KBM-7 (cell line): ENCODE measurements at places on chromosomes 3 and 15.

- DNase-seq = no peak
These were observed 396.7 kb downstream of the FOXP1 start for GRCh38 chr3:71186801-71187200.

GRCh38 chr3:132445817-132446216 is 28.5 kb downstream of the DNAJC13 start:
- DNase-seq = no peak

DNA sequence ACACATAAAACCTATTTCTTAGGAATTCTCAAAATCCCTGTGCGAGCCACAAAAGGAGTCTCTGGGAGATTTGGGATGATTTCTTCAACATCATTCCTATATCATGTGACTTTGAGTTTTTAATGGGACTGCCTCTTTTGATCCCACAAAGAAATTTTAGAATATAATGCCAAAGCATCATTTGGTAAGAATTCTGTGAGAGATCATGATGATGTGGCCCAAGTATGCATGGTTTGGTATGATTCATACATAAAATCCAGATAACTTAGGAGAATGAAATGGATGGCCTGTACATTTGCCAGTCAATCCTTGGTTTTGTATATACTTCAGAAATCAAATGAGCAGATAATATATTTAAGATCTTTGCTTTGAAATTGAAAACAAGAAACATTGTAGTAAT is 61.3 kb downstream of the UBE2E2 start:
- DNase-seq = no peak

DNA sequence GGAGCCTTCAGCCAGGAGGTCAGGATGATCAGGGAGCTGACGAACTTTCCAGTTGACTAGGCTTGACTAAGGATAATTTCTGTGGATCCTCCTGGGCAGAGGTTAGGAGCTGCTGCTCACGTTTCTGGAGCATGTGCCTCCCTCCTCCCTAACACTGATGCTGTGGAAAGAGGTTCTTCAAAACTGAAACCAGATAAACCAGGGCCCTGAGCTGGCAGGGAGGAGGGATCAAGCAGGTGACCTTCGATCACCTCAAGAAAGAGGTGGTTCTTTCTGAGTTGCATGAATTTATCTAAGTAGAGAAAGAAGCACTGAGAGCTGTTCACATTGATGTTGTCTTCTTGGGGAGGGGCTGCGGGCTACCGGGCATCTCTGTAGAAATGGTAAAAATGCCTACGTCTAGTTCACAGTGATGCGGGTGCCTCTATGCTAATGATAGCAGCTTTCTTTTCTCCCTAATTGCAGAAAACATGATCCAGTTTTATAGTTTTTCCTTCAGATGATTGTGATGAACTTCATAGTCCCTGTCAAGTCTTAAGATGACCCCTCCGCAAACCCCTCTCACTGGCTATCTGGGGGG is 332.7 kb upstream of the LRRFIP2 start:
- no peak for DNase-seq

GRCh38 chr3:189779166-189779565 is 148.0 kb downstream of the TP63 start:
- no peak for DNase-seq

DNA sequence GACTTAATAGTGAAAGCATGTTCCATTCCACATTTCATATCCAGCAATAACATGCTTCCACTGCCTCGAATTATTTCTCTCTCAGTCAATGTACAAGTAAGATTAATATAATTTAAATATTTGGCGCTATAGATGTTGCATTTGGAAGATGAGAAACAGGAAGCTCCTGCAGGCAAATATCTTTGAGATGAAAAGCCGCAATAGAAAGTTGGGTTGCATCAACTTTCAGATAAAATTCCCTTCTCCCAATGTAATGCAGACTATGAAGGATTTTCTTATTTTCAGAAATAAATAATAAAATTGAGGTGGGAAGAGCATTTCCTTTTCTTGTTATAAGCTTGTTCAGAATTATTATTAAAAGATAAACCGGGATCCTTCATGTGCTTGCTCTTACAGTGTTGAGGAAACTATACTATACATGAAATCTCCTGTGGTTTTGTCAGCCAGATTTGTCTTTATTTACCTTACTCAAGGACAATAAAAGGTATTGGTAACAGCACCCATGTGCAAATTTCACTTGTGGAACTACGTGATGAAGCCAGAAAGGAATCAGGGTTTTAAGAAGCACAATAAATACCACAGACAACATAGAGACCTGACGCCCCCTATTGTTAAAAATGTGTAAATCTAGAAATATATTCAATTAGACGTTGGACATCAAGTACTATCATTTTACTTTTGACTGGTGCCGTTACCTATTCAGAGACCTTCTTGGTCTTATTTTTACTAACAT is 307.0 kb downstream of the ARPP21 start:
- peak; percentile 42 for DNase-seq

- no peak for DNase-seq
These were observed 329.1 kb upstream of the TPRG1 start for GRCh38 chr3:188842639-188843038.

DNA sequence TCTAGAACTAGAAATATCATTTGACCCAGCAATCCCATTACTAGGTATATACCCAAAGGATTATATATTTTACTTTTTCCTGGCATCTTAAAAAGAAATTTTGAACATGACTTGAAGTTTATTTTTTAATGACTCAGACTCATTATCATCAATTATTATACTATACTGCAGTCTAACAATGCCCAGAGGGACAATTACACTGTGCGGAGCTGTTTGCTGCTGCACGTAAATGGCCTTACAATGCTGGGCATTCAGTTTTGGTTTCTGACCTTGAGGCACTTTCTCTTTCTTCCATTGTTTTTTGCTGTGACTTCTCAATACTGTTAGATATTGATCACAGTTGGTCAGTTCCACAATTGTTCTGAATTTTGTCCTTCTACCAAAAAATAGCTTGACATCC is 128.8 kb downstream of the GBE1 start:
- DNase-seq = no peak

DNA sequence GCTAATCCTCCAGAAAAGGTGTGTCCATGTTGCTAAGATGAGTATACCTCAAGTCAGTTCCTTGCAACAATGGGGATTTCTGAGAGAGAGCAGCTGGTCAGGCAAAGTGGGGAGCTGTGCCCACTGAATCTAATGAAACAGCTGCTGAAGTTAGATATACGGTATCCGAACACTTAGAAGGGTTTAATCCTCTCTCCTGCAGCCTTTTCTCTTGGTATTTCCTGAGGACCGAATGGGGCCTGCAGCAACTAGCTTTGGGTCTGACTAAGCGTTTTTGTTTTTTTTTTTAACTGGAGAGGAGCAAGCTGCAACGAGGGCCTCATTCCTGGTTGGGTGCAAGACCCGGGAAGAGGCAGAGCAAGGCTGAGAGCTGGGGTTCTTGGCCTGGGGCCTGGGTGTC is 37.6 kb upstream of the BNC1 start:
- no peak for DNase-seq

GRCh38 chr3:153221748-153222162 is 59.7 kb downstream of the RAP2B start:
- peak; percentile 98 for DNase-seq

DNA sequence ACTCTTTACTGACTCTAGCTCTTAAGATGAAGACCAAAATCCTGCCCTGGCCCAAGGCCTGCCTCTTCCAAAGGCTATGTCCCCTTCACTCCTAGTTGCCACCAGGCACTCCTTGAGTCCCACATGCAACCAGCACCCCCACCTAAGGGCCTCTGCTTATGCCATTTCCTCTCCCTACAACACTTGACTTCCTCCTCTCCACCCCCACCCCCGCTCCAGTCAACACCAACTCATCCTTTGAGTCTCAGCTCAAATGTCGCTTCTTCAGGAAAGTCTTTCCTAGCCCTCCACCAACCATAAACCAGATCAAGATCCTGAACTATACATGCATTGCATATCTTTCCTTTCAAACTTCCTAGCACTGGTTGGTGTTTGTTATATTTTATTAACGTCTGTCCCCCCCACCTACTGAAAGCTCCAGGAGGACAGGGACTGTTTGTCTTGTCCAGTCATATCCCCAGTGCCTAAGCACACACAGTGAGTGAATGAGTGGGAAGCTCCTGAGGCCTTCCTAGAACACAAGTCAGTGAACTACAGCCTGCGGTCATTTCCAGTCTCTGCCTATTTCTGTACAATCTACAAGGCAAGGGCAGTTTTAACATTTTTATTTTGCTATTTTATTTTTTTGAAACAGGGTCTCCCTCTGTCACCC is 7.3 kb downstream of the TBC1D2B start:
- DNase-seq = peak; percentile 89

DNA sequence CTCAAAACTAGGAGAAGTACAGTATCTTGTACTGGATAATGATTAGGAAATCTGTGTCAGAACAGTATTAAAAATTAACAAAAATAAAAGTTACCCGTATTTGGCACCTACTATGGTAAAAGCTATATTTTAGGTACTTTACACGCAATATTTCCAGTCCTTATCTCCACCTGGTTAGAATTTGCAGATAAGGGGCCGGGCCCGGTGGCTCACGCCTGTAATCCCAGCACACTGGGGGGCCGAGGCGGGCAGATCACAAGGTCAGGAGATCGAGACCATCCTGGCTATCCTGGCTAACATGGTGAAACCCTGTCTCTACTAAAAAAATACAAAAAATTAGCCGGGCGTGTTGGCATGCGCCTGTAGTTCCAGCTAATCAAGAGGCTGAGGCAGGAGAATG is 28.4 kb downstream of the MKRN2OS start:
- no peak for DNase-seq

DNA sequence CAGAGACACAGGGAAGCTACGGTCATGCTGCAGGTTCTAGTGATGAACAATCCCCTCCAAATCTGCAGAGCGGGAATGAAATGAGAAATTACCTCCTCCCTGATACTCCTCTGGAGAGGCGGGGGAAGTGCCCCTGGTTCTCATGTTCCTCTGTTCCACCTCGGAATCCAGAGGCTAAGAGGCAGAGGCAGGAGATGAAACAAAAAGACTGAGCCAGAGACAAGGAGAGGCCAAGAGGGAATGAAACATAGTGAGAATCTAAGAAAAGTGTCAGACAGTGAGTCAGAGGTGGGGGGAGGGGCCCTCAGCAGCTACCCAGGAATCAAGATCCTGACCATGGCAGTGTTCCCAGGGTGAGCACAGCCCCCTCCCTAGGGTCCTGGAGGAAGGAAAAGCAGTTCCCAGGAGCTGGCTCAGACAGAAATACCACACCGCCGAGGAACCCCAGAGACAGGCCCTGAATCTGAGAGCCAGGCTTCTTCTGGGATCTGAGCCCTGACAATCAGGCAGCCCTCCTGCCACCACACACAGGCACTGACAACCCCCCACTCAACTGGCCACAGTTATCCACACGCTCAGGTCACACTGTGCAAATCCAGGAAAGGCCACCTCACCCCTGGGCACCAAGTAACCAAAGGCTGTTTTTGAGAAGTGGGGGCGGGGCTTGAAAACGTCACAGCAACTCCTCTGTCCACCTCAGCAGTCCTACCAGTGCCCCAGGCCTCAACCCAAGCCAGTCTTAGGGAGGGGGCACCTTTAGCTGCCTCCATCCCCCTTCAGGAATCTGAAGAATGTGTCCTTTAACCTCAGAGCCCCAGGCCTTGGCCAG is 2.4 kb downstream of the CSRNP1 start:
- peak; percentile 23 for DNase-seq

GRCh38 chr15:59918994-59919951 is 84.8 kb upstream of the FOXB1 start:
- DNase-seq = no peak
